ENCODE measurements at places on chromosomes 16 and 17.
A peak's percentile ranks its signal among the peaks of the same experiment; 100 is the strongest.

- no peak for DNase-seq
Measured at GRCh38 chr16:85084841-85085510, 27.3 kb downstream of the CIBAR2 start.

GRCh38 chr16:76612497-76612896 is 335.3 kb downstream of the CNTNAP4 start:
- no peak for DNase-seq

DNA sequence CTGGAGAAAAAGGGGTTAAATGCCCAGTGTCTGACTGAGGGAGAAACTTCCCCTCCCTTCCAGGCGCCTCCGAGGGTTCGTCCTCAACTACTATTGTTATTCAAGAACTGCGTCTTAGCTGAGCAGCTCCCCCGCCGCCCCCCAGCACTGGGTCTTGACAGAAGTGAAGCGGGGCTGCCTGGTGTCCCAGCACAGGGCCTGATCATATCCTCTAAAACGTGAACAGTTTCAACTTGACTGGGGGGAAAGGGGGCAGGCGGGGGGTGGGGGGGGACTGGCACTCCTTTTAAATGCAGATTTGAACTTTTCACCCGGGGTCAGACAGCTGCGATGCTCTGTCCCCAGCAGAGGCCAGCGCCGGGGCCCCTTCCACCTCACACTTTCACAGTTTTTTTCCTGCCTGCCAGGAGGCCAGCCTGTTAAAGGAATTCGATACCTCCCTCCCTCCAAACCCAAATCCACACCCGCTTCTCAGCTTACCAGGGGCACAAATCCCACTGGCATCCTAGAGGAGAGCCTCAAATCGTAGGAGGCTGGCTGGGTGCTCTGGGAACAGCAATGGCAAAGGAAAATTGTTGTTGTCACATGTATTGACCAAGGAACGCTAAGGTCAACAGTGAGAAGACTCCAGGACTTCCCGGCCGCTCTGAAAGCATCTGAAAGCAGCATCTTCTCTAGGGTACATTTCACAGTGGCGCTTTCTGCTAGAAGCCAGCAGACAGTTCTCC is 14.5 kb downstream of the ZFHX3 start:
- no peak for DNase-seq

- no peak for DNase-seq
Measured at GRCh38 chr16:76532188-76532973, 255.2 kb downstream of the CNTNAP4 start.

DNA sequence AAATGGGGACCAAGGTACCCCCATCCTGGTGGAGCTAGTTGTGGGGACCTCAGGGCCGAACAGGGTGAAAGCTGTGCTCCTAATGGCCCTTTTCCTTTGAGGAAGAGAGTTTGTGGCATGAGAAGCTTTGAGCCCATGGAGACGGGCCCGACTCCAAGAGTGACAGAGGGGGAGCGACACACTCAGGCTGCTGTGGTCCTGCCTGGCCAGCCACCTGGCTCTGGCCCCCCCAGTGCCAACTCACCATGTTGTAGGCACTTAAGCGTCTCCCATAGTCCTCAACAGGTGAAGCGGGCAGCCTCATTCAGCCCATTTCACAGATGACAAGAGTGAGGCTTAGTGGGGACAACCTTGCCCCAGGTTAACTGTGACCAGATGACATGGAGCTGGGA is 1.6 kb downstream of the IL21R start:
- DNase-seq = no peak

DNA sequence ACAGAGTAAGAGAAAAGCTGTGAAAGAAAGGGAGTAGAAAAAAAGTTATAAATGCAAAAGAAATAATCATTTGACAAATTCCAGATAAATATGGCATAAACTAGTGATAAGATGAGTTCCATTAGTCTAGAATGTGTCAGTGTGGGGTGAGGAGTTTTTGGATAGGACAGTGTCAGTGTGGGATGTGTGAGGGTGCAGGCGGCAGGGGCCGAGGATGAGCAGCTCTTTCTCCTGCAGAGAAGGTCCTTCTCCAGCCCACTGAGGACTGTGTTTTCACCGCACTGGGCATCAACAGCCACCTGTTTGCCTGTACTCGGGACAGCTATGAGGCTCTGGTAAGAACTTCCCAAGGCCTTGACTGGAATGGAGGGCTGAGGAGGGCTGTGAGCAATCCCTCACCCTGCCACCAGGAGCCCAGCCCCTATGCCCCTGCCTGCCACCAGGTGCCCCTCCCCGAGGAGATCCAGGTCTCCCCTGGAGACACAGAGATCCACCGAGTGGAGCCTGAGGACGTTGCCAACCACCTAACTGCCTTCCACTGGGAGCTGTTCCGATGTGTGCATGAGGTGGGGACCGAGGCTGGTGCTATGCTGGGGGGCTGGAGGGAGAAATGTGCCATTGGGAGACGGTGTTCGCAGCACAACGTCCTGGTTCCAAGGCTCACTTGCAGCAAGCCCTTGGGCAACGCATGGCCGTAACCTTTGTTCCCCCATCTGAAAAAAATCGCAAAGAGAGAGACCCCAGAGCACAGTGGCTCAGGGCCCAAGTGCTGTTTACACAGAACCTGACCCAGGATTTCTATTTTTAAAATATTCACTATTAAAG is 13.1 kb downstream of the RAPGEFL1 start:
- DNase-seq = no peak

- peak; percentile 42 for DNase-seq
Measured at GRCh38 chr17:43907998-43908721, 824 bp upstream of the MPP2 start.

DNA sequence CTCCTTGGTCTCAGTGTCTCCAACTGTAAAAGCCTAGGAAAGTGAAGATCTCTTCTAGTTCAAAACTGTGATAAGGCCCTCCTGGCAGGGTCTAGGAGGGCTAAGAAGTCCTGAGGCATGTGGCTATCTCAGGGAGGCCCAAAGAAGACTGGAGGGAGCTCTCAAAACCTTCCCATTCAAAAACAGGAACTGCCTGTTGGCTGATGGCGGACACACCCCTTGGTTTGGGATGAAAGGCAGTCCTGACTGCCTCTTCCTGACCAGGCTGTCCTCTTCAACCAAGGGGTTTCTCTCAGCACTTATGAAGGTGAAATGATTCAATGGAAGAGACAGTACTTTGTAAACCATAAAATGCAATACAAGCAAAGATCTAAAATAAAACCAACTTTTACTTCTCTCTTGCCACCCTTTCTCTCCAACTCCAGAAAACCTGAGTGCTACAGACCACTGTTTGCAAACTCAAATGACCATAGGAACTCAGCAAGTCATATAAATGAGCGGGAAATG is 4.7 kb downstream of the ZNF764 start:
- no peak for DNase-seq

DNA sequence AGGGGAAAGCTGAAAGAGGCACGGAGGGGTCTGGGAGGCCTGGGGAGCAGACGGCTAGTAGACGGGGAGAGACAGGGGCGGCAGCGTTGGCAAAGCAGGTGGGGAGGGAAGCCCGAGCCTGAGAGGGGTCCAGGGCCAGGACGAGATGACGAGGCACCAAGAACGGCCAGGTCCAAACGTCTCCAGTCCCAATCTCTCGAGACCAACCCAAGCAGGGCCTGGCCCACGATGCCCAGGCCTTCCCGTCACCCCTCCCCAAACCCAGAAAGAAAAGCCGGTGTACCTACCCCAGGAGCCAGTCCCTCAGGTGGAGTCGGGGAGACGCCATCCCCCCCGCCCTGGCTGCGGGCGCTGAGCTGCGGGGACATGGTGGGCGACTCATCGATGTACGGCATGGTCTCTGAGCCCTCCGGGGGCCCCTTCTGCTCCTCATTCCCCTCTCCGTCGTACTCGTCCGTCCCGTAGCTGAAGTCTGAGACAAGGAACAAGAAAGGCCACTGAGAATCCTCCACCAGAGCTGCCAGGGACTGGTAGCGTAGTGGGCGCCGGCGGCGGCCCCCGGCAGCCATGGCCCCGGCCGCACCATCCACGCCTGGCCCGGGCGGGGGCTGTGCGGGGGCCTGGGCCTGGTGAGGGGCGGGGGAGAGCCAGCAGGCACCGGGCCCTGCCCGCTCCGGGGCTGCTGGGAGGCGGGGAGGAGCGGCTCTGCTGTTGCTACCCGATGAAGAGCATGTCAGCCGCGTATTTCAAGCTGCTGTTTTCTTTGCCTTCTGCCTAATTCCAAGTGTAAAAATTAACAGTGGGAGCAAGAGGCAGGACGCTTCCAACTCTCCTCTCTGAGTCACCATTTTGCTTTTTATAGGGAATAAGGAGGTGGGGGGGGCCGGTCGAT is 54.6 kb downstream of the ABR start:
- no peak for DNase-seq

GRCh38 chr17:80289616-80290015 is 29.0 kb downstream of the RNF213 start:
- no peak for DNase-seq

GRCh38 chr16:66473654-66474519 is 46.8 kb downstream of the BEAN1 start:
- no peak for DNase-seq

GRCh38 chr17:70677783-70678647 is 508.7 kb downstream of the KCNJ2 start:
- DNase-seq = no peak

DNA sequence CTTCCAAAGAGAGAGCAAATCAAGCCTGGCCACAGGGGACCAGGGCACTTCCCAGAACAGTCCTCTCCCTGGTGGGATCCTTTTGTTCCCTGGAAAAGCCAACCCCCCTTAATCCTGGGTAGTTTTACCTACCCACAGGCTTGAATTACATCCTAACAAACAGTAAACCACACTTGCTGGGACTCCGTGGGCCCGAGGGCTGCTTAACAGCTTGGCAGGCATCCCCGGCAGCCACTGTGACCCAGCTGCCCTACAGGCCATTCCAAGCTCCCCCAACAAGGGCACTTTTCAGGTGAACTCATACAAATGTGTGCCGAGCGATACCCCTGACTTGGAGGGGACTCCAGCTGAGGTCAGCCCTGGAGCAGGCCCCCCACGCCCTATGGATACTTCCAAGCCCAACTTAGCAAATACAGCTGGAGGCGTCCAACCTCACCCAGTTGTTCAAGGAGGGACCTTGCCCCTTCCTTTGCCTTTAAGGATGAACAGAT is 26.4 kb downstream of the ADCY9 start:
- DNase-seq = no peak

GRCh38 chr16:84839956-84840355 is 20.2 kb downstream of the CRISPLD2 start:
- no peak for DNase-seq

DNA sequence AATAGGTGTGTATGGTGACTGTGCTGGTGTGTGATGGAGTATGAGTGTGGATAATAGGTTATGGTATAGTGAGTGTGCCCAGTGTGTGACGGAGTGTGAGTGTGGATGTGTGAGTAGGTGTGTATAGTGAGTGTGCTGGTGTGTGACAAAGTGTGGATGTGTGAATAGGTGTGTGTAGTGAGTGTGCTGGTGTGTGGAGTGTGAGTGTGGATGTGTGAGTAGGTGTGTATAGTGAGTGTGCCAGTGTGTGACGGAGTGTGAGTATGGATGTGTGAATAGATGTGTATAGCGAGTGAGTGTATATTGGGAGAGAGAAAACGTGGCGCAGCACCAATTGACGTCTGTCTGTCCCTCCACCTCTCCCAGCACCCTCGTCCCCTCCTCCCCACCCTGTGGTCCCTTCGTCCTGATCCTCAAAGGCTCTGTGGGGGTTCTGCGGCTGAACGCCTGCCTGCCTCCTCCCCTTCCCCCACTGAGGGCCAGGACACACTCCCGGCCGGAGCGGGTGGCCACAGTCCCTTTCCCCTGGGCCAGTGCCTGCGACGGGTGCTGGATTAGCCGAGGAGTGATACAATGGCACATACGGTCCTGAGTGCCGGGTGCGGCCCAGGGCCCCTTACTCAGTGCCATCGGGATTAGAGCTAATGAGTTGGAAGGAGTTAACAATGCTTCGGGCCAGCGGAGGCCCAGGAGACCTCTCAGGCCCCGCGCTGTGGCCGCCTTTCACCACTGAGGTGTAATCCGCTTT is 160.0 kb downstream of the MRM1 start:
- no peak for DNase-seq

GRCh38 chr17:42685831-42686230 is 3.5 kb downstream of the CNTNAP1 start:
- no peak for DNase-seq

DNA sequence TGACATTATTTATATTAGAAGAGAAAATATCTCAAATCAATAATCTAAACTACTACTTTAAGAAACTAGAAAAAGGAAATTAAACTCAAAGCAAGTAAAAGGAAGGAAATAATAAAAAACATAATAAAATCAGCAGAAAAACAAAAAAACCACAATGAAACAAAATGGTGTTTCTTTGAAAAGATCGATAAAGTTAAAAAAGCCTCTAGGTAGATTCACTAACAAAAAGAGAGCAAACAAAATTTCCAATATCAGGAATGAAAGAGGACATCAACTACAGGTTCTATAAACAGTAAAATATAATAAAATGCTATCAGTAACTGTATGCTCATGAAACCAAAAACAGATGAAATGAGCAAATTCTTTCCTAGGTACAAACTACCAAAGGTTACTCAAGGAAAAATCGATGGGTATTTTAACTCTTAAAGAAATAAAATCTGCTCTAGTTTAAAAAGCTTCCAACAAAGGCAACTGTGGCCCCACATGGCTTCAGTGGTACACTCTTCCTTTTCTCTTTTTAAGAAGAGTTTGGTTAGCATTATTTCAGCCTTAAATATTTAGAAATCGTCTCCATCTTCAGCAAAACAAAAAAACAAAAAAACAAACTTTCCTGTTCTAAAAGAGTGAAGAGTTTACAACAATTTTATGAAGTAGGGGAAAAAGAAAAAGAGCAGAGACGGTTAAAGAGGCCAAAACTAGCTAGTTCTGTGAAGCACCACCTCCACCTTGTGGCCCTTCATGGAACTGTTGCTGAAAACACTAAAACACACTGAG is 102.2 kb downstream of the TRIM37 start:
- peak; percentile 43 for DNase-seq

- DNase-seq = no peak
Measured at GRCh38 chr17:61331886-61332285, 67.8 kb upstream of the TBX2 start.

DNA sequence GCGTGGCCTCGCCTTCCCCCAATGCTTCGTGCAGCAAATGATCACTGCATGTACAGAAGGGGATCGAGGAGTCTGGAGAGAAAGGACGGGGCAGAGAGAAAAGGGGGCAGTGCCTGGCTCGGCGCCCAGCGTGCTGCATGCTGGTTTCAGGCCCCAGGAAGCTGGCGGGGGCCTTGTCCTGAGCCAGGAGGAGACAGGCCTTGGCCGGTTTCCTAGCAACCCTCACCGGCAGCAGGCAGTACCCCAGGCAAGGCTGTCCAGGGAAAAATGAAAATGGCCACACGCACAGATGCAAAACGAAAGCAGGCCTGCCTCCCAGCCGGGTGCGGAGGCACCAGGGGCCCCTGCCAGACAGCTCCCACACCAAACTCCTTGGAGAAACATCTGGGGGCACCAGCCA is 126.3 kb downstream of the ZFHX3 start:
- DNase-seq = no peak

Measured in activated effector memory CD4-positive, alpha-beta T cell treated with Interleukin-2 at 50 U/mL for 16 hours (primary cell).